ENCODE measurements at places on chromosomes 3 and 15.

DNA sequence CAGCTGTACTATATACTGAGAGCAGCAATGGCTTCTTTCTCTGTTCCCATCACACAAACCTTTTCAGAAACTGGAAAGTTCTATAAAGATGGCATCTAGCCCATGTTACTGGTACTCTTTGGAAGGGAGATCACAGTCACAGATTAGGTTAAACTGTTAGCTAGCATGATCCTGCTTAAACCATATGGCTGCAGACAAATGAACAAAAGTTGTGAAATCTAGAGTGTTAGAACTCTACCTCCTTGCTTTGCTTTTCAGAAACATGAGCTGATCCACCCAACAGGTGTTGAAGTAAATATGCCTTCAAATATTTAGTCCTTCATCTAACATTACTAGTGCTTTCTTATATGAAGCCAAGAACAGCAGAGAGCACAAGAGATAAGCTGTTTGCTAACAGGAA is 102.6 kb downstream of the SNRK start:
- no peak for DNase-seq

GRCh38 chr3:108489776-108490175 is 20.6 kb downstream of the MYH15 start:
- DNase-seq, result no peak

DNA sequence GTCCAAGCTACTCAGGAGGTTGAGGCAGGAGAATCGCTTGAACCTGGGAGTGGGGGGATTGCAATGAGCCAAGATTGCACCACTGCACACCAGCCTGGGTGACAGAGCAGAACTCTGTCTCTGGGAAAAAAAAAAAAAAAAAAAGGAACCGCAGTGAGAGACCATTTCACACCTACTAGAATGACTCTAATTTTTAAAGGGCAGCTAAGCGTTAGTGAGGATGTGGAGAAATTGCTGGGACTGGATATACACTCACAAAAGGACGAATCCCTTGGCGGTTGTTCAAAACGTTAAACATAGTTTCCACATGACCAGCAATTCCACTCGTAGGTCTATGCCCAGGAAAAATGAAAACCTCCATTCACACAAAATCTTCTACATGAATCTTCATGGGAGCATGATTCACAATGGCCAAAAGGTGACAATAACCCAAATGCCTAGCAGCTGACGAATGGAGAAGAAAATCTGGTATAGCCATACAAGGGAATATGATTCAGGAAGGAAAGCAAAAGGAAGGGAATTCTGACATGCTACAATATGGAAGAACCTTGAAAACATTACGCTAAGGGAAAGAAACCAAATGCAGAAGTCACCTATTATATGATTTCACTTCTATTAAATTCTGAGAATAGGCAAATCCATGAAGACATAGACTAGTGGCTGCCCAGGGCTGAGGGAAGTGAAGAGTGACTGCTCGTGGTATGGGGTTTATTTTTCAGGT is 127.0 kb downstream of the CHSY1 start:
- DNase-seq, result peak; percentile 77

DNA sequence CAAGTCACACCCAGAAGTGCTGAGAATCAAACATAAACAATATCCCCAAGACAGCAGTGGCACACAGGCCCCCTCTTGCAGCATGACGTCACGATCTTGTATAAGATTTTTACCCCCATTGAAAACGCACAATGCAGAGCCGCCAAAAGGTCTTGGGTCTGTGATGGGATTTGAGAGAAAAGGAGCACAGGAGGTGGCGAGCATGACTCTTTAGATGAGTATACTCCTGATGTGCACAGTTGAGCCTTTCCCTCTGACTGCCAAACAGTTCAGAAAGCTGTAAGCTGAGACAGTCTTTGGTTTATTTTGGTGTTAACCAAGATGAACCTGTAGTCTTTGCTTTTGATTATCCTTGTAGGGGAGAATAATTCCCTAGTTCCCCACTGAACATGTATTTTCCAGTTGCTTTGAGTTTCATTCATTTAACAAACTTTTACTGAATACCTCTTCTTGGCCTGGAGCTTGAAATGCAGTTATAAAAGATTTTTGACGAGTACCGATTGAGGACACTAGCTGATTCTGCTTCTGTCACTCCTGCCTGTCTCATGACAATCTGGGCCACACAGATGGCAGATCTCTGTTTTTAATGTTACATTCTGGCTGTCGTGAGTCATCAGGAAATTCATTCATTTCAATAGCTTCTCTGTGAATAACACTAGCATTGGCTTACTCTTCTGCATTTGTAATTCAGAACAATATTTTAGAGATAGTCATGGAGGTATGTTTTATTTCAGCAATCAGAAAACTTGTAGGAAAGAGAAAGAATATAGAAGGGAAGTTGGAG is 28.9 kb downstream of the CFAP91 start:
- no peak for DNase-seq

GRCh38 chr3:77699125-77699691 is 659.3 kb downstream of the ROBO2 start:
- DNase-seq, result no peak

- no peak for DNase-seq
Measured at GRCh38 chr3:9785602-9786001, 6.7 kb downstream of the TADA3 start.

- DNase-seq, result no peak
Measured at GRCh38 chr15:68418611-68419161, 13.3 kb downstream of the ITGA11 start.

DNA sequence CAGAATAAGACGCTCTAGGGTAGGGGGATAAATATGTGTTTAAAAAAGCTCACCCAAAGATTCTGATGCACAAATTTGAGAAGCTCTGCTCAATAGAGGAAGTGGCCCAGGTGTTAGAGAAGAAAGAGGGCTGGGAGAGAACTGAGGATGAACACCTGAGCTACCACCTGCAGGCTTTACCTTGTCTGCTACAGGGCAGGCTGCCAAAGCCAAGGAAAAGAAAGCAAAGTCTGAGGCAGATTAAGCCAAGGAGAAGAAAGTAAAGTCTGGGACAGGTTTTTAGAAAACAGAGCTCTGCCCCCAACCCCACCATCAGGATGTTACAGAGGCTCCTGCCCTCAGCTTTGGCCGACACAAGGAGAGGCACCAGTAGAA is 92.9 kb downstream of the THRB start:
- no peak for DNase-seq

- DNase-seq, result no peak
Measured at GRCh38 chr15:89143503-89144162, 55.4 kb downstream of the ABHD2 start.

Data from AG04449 (cell line).